ENCODE measurements at places on chromosomes 3 and 15. TPM values are rescaled to one million over a fixed set of nuclear protein-coding genes. Genes with fewer than 3 reads are reported as not detected.

Gene MOBP
- total RNA-seq, result not detected

Gene ZPLD1
- total RNA-seq, result not detected

Gene CFAP44
- total RNA-seq, result 2.5 TPM

Gene ACKR2
- 0.07 TPM for total RNA-seq

Gene HRG
- total RNA-seq, result not detected

Gene ZDHHC23
- 3.5 TPM for total RNA-seq

Gene VWA5B2
- 0.35 TPM for total RNA-seq

Gene MFGE8
- 311 TPM for total RNA-seq

Gene CLDN16
- 0.06 TPM for total RNA-seq

Gene GOLGA6D
- not detected for total RNA-seq

Gene GABRA5
- total RNA-seq, result 81.1 TPM

Gene CSK
- 57.6 TPM for total RNA-seq

Gene LSMEM2
- 0.05 TPM for total RNA-seq

Gene FBXW12
- total RNA-seq, result not detected

Gene CPLX3
- total RNA-seq, result not detected

Gene ITIH1
- not detected for total RNA-seq
